HCEC 1CT (cell line): ENCODE measurements at places on chromosomes 4 and X.
A peak's percentile ranks its signal among the peaks of the same experiment; 100 is the strongest.

GRCh38 chr4:3303923-3304710 is 11.3 kb downstream of the RGS12 start:
- no peak for DNase-seq

GRCh38 chr4:37802068-37802666 is 24.3 kb upstream of the PGM2 start:
- DNase-seq = peak; percentile 51

- peak; percentile 62 for DNase-seq
Observed at GRCh38 chr4:48331577-48332330, 9.6 kb upstream of the SLAIN2 start.

GRCh38 chr4:123674762-123675465 is 278.3 kb downstream of the SPRY1 start:
- DNase-seq = no peak

GRCh38 chr4:177487977-177488376 is 45.7 kb upstream of the AGA start:
- no peak for DNase-seq

GRCh38 chr4:118948545-118949144 is 60.0 kb downstream of the SYNPO2 start:
- peak; percentile 35 for DNase-seq

GRCh38 chr4:41176340-41176739 is 38.0 kb downstream of the APBB2 start:
- DNase-seq = peak; percentile 69

DNA sequence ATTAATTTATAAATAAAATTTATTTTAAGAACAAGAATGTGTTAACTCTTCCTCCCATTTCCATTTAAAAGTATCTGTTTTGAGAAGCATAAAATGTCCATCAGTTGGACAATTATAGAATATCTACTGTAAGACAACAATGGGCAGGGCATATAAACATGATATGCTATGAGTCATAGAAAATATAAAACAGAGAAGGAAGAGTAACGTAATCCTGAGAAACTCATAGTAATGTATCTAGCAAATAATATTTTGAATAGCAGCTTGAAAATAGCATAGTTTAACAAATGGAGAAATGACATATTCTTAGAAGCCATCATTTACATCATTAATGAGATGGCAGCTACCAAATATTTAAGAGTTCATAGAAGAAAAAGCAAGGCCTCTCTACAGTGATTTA is 820.3 kb upstream of the PCDH10 start:
- peak; percentile 13 for DNase-seq

DNA sequence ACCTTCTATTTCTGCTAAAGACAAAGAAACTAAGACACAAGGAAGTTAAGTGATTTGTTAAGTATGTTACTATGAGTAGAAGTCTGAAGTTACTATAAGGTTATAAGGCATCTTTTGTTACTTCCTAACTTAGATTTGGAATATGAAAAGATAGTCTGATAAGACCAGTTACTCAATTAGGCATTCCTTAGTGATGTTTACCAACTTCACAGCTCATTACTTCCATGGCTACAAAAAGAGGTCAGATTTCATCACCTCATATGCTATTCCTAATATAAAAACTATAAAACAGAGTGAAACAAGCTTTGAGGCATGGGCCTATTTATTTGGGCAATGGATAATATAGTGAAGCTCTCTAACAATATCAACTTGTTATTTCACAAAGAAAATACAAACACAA is 143.1 kb downstream of the TBCK start:
- no peak for DNase-seq

GRCh38 chrX:72297953-72298730 is 7.6 kb downstream of the CITED1 start:
- DNase-seq = peak; percentile 34

- DNase-seq = no peak
Observed at GRCh38 chr4:183607894-183608293, 51.1 kb downstream of the RWDD4 start.

DNA sequence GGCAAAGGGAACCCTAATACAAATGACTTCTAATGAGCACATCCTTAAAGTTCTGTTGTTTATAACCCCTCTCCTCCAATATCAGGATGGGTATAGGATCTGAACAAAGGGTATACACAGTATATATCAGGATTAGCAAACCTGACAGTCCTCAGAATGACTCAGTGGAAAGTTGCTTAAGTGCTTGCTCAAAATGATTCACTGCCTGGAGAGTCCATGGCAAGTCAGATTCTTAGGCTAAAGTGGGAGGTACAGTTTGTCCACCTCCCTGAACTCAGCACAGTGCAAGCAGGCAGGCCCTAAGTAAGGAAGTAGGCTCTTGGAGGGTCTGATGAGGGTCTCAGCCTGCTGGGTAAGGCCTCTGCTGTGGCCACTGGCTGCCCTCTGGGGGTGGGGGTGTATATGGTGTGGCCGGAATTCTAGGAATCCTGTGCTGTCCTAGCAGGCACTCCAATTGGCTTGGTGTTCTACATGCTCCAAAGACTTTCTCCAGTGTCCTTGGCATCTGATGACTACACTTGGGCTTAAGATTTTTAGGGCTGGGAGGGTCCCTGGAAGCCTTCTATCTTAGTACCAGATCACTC is 54.3 kb downstream of the CHRDL1 start:
- peak; percentile 85 for DNase-seq

DNA sequence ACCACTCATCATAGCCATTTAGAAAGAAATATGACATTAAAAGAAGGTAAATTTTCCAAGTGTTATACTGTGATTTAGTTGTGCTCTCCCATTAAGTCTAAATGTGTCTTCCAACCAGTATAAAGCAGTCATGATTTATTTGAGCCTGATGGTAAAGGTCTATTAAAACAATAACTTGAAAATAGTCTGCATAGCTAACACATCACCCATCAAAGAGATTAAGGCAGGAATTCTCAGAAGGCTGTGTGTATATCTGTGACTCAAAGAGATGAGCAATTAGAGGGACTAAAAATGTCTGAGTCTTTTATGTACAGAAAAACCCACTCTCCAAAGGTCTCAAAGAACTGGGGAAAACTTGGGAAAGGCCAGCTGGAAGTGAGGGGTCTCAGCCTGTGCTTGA is 70.3 kb upstream of the IQCM start:
- DNase-seq = peak; percentile 72

GRCh38 chr4:15010038-15010585 is 7.8 kb downstream of the CPEB2 start:
- no peak for DNase-seq
